ENCODE measurements at places on chromosomes 11 and 22. TPM values are rescaled to one million over a fixed set of nuclear protein-coding genes. Genes with fewer than 3 reads are reported as not detected.

Gene SLC25A45
- total RNA-seq, result 14.7 TPM

Gene MMP27
- not detected for total RNA-seq

Gene CARD18
- total RNA-seq, result not detected

Gene VPREB1
- not detected for total RNA-seq

Gene ZBTB16
- total RNA-seq, result 126 TPM

GRCh38 chr11:122706291-122707088, 51.0 kb downstream of the UBASH3B start:
- no peaks in the 10 kb centered on the region for H3K27me3 ChIP-seq
- no peak for DNase-seq
- no peak overlapping the region for H3K27ac ChIP-seq
- no peak overlapping the region for H3K4me3 ChIP-seq

DNA sequence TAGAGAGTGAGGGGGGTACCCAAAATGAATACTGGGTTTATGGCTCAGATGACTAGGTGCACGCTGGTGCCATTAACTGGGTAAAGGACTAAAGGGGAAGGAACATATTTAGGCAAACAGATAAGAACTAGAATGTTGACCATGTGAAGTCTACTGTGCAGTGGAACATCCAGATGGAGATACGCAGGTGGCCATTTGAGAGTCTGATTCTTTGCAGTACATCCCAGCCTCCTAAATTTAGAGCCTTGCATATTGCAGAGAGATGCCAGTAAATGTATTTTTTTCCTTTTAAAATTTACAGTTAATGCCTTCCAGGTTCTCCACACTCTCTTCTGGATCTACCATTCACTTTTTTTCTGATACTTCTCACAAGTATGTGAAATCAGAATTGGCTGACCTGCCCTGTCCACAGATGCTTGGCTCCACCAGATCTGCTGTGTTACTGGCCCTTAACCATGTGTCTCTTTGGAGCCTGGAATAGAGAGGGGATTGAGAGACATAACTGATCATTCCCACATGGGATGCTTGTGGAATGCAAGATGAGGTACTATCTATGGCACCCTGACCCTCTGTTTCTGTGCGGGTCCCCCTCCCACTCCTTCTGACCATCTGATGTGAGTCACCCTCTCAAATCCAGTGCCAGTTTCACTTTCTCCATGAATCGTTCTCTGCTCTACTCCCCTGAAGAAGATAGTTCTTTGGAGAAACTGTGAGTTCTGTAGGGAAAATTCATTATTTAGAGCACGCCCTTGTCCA, 77.0 kb upstream of the NCAM1 start:
- H3K27ac ChIP-seq, result no peak overlapping the region
- H3K4me1 ChIP-seq, result peaks cover 4% of the 10 kb centered on the region
- no peak overlapping the region for H3K4me3 ChIP-seq
- no peaks in the 10 kb centered on the region for H3K36me3 ChIP-seq

DNA sequence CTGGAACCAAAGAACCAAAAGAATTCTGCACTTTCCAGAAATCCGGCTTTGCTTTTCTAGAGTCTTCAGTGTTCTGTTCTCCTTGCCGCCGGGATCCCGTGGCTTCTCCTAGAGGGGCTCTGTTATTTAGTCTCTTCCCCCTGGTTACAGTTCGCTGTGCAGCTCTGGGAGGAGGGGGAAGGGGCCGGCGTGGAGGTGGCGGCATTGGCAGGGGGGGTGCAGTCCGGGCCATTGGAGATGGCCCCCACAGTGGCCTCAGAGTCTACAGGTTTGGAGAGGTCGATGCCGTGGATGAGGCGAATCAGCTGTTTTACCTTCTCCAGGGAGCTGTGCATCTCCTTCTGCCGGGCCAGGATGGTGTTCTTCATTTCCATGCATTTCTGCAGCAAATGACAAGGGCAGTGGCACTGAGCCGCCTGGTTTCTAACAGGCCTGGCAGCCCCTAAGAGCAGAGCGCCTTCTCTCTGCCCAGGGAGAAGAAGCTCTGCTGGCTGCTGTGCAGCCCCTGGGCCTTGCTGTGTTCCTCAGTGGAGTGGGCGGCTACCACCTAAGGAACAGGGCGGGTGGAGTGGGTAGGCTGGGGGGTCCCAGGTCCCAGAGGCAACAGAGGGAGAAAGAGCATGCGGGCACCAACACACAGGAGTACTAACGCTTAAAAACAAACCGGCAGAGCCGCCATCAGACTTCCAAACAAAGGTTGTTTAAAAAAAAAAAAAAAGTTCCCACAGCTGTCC, 11.6 kb downstream of the LARGE2 start:
- no peak overlapping the region for H3K27ac ChIP-seq
- no peaks in the 10 kb centered on the region for H3K27me3 ChIP-seq
- no peaks in the 10 kb centered on the region for H3K4me1 ChIP-seq
- no peak overlapping the region for H3K4me3 ChIP-seq
- H3K36me3 ChIP-seq, result peaks cover 10% of the 10 kb centered on the region

DNA sequence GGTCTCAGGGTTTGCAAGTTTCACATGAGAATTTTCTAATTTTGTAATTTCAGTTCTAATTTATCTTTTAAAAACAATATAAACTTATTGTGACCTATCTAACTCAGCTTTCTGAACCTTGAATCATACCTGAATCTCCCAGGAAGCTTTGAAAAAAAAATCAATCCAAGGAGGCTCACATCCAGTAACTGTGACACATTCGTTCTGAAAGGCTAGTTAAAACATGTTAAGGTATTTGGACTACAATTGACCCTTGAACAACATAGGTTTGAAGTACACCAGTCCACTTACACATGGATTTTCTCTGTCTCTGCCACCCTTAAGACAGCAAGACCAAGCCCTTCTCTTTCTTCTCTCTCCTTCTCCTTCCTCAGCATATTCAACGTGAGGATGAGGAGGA, 40.0 kb downstream of the DDI1 start:
- DNase-seq, result no peak
- no peak overlapping the region for H3K4me3 ChIP-seq
- no peaks in the 10 kb centered on the region for H3K36me3 ChIP-seq
- no peaks in the 10 kb centered on the region for H3K27me3 ChIP-seq

All from kidney (tissue), 22 donors.